ENCODE measurements at places on chromosomes 1 and 21.

DNA sequence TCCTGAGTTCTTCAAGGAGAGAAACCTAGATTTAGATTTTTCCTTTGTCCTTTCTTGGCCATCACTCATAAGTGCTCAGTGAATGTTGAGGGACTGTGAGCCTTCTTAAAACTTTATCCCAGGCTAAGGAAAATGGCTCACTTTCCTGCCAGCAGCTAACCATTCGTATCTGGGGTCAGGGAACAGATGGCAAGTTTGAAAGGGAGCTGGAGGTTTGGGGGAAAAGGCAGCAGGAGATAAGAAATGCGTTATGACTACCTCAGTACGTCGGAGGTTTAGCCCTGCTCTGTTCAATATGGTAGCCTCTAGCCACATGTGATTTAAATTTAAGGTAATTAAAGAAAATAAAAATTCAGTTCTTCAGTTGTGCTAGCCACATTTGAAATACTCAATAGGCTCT lies 13.3 kb downstream of the RRP15 start:
- DNase-seq: no peak

GRCh38 chr1:206897175-206897574 lies at the start of gene IL24:
TSS of gene IL24 (plus strand) at chr1:206897443. CDS start at chr1:206897833, 390 bp downstream.
- DNase-seq: no peak

GRCh38 chr1:117605164-117605773 lies 579 bp upstream of the TENT5C start:
- no peak for DNase-seq

GRCh38 chr1:232905331-232906034 lies 44.9 kb upstream of the NTPCR start:
- no peak for DNase-seq

DNA sequence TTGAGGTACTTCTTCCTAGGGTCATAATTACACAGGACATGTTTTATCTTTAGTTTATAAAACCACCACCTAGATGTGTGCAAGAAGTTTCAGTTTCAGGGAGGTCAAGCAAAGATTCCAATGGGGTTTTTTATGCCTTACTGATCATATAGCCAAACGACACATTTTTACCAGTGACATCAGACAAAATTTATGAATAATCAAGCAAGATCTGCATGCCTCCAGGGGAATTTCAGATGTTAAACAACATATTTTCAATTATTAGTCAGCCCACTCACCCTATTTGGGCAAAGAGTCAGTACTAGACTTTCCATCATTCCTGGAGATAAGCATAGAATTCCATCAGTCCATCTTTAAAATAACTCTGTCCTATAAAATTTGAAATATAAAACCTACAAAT lies 867.4 kb downstream of the KCNT2 start:
- no peak for DNase-seq

- no peak for DNase-seq
Observed at GRCh38 chr1:227845519-227845918, 30.0 kb downstream of the PRSS38 start.

DNA sequence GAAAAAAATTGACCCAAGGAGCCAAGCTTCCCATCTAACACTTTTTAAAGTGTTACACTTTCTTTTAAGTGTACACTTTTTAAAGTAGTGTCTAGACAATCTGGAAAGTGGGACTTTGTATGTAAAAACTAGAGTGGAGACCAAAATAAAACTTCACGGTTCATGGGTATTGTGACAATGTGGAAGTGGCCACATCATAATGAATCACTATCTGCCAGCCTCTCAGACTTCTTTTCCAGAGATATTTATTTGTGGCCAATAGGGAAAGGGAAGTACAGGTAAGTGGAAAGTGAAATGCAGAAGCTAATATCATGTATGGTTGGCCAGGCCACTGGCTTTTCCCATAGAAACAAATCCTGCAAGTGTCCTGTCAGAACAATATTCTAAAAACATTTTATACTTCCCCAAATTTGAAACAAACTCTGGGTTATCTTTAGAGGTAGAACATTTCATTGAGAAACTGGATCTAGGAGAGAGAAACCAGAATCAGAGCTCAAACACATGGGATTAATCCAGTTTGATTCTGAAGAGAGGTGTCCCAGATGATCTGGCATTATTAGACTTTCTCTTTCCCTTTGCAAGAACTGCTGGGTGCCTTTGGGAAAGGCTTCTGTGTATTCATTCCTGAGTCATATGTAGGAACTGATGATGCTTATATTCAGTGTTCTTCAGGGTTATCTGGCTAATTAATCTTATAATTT lies 2.0 kb downstream of the TNFSF18 start:
- no peak for DNase-seq
